Stimulated activated CD4-positive, alpha-beta T cell treated with anti-CD3 and anti-CD28 coated beads, Interleukin-1b, Interleukin-23, amount 100 ng/mL, for 1 hour (primary cell): ENCODE measurements at places on chromosomes 12 and 14.

GRCh38 chr12:116497051-116497591, 62.1 kb upstream of the MAP1LC3B2 start:
- no peak for DNase-seq

GRCh38 chr12:76311796-76312195, 36.4 kb downstream of the BBS10 start:
- no peak for DNase-seq

DNA sequence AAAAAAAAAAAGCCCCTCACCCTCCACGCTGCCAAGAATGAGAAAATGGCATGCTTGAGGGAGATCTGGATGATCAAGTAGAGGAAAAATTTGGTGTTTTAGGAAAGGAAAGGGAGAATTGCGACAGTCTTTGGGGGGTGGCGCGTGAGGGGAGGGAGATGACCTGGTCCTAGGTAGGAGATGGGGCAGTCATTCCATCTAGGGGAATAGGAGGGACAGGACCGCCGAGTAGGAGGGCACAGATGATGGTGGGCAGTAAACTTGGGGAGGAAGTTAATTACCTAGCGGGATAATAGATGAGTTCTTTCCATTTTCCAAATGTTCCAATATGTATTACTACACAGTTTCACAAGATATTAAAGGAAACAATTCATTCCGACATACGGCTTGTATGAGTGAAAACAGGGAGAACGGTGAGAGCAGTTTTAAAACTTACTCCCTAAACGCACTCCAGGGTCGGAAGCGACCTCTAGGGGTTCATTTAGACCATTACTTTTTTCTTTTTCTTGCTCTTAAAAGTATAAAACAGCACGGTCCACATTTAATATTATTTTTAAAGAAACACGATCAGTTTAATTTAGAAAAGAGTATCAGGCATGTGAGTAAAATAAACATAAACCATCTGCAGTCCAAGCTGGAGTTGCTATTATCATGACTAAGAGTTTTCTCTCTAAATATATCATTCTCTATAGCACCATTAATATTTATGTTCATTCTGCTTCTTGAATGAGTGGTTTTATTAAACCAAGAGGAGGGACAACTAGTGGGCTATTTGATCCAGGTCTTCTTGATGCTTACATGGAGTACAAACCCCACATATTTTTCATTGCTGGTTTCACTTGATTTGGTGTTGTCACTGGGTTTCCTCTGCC, 3.0 kb upstream of the FNTB start:
- DNase-seq: no peak

DNA sequence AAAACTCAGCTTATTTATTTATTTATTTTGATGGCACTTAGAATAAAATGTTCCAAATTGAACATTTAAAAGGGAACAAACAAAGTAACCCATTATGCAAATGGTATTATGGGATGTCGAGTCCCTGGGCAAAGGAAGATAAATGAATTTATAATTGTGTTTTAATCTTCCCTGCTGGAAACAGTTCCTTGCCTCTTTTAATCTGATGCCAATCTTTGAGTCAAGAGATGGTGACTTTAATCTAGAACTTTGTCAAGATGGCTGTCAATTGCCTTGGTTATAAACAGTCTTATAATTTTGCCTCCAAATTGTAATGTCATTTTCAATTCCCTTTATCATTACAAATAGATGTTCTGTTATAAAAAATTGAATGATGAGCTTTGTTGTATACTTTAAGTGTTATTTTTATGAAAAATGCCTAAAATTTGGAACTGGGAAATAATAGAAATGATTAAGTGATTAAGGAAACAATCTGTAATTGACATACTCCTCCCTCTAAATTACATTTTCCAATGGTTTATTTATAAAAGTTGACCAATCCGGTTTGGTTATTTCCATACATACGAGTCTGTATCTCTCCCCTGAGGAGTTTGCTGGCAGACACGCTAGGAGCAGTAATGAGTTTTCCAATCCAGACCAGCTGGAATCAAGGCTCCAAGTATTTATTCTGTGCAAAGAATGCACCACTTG, 134.9 kb upstream of the FRMD6 start:
- no peak for DNase-seq

DNA sequence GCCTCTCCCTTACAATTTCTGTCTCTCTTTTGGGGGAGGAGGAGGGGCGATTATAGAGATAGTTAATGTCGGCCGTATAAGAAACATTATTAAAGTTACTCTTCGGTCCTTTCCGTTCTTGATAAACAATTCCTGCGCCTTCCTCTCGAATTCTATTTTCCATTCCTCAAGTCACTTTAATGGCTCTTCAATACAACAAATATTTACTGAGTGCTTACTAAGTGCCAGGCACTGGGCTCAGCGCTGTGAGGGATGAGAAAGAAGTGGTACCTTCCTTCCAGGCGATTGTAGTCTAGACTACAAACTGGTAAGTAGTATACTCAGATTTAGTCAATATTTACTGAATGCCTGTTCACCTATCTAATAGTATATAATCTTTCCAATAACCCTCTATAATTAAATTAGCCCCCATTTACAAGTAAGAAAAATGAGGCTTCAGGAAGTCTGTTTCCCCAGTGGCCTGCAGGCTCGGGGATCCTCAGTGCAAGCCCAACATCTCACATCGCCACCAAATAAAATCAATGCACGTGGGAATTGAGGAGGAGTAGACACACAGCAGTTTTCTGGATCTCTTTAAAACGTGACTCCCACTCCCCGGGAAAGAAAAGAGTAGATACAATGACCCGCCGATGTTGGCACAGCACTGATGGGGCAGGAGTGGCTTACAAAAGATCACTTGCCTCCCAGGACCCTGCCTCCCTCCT, 589 bp upstream of the ZNF219 start:
- DNase-seq: no peak

DNA sequence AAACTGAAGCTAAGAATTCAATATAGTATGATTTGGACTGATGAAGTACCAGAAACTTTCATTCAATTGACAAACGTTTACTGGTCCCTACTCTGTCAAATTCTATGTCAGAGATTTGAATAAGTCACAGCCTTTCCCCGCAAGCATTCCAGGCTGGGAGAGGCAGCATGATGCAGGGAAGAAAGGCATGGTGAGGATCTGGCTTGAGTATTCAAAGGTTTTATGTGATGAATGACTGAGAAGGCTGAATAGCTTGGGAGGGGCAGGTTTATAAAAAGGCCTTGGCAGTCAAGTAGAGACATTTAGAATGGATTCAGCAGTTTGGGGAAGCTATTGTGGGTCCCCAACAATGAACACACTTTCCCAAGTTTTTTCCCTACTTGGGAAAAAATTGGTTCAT, 431.8 kb downstream of the DPF3 start:
- DNase-seq: no peak

DNA sequence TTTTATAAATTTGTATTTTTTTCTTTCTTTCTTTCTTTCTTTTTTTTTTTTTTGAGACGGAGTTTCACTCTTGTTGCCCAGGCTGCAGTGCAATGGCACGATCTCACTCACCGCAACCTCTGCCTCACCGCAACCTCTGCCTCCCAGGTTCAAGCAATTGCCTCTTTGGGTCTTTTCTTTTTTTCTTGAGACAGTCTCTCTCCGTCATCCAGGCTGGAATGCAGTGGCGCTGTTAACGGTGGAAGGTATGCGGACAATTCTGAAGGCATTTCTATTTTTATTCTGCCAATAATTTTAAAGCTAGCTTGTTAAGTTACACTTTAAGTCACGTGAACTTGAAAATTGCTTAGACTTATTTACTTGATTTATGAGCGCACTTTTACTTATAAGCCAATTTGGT, 8.8 kb upstream of the PHC1 start:
- DNase-seq: no peak

DNA sequence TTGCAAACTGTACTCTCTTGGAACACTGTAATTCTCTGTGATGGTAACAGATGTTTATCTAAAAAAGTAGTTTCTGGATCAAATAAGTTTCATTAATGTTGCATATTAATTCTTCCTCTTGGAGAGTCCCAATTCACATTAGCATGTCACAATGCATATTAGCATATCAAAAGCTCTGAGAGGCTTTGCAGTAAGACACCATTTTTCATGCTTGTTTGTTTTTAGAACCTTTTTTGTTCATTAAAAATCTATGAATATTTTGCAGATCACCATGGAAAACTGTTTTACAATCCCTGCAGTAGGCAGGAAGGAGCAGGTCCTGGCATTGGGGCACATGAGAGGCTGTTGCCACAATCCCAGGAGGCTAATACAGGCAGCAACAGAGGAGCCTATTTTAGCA, 180.7 kb downstream of the KCNH5 start:
- DNase-seq: no peak

- no peak for DNase-seq
Observed at GRCh38 chr12:114697741-114698565, 14.0 kb upstream of the TBX3 start.

DNA sequence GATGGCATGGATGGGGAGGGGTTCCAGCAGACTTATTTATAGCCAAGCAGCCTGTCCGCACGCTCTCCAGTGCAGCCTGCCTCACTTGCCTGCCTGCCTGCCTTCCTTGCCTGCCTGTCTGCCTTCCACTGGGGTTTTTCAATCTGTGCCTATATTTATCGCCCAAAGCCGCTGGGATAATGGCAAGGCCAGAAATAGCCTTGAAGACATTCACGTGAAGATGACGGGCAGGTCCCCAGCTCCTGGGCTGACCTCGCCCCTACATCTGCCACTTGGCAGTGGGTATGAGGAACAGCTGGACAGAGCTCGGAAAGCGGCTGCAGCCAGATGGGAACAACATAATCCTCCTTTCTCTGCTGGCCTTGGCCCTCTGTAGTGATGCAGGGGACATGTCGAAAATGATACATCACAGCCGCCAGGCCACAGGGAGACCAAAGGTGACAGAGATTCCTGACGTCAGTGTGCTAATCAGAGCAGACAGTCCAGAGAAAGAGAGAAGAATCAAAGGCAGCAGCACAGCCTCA, 53.3 kb downstream of the PITPNM2 start:
- no peak for DNase-seq

- DNase-seq: no peak
Observed at GRCh38 chr12:122865268-122866231, 30.3 kb downstream of the HIP1R start.

GRCh38 chr12:26255893-26256645, 60.7 kb downstream of the SSPN start:
- no peak for DNase-seq

- DNase-seq: no peak
Observed at GRCh38 chr14:101590062-101590461, 28.8 kb downstream of the DIO3 start.

- DNase-seq: no peak
Observed at GRCh38 chr12:113347892-113348291, 10.5 kb upstream of the PLBD2 start.

DNA sequence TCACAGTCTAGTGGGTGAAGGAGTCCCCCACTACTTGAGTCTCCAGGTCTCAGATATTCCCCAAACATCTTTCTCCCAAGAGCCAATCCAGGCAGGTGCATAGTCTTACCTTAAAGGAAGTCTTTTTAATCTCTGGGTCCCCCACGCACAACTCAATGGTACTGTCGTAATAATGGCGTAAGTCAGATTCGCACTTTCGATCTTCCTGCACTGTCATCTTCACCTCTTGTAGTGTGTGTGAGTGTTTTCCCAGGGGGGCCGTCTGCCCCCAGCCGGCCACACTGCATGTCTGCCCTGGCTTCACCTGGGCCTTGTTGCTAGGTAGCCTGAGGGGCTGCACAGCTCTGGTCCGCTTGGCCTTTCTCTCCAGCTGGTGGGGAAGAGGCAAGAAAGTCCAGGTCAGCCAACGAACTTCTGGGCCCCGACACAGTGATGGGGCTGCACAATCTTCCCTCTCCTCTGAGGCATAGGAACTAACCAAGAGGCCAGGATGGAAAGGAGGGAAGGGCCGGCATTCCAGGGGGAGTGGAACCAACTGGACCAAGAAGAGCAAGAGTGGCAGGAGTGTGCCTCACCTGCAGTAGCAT, 2.1 kb downstream of the GZMB start:
- no peak for DNase-seq

DNA sequence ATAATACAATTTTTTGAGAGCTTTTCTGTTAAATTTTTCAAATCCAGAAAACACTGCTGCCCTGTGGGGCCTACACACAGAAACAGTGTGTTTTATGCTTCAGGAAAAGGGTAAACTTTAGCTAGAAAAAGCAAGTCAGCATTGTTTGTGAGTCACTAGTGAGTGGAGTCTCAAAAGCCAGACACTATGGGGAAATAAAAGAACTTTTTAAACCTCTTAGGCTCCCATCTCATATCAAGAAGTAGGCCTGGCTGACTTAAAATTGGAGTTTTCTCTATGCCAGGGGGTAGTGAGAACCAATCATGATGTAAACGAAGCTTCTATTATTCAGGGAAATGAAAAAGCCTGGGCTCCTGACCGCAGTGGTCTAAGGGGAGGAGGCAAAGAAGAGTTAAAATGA, 12.6 kb downstream of the GPR65 start:
- DNase-seq: no peak

GRCh38 chr12:48119834-48120195, 651 bp downstream of the PFKM start:
- no peak for DNase-seq

- DNase-seq: no peak
Observed at GRCh38 chr12:131592972-131593371, 117.9 kb upstream of the SFSWAP start.

- DNase-seq: no peak
Observed at GRCh38 chr14:95711476-95712176, 2.3 kb downstream of the TCL1A start.

- DNase-seq: no peak
Observed at GRCh38 chr14:22630486-22630885, 13.7 kb downstream of the OR6J1 start.

DNA sequence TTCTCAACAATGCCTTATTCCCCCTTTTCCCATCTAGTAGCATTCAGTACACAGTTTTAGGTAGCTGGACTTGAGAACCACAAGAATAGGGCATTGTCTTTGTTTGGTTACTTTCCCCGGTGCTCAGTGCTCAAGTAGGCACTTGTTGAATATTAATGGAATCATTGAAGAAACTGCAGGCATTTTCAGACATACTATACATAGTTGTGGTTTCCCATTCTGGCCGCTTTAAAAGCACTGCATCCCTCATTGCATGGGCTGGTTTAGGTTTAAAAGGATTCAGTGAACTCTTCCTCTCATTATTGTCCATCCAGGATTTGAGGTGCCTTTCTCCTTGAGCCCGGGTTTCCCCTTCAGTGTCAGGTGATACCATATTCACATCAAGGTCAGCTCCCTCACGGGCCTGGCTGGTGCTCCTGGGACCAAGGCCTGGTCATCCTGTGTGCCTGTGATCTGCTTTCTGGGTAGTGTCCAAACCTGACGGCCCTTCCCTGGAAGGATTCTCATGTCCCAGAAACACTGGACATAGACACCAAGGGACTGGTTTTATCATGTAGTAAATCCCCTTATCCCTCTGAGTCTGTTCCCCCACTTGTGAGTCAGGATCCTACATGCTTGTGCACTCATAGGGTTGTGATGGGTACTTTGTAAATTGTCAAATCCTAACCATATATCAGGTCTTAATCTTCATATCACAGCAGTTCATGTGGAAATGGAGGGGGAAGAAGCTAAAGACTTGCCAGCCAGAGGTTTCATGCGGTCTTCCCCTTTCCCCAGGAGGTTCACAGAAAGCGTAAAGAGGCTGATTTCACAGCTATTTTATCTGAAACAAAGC, 7.4 kb downstream of the TCP11L2 start:
- no peak for DNase-seq
